ENCODE measurements at places on chromosomes 7 and 10. TPM values are rescaled to one million over a fixed set of nuclear protein-coding genes. Genes with fewer than 3 reads are reported as not detected.

ANKRD30A gene
- total RNA-seq: not detected

EVX1 gene
- total RNA-seq: not detected

PLAC9 gene
- not detected for total RNA-seq

TCERG1L gene
- total RNA-seq: not detected

TMEM236 gene
- total RNA-seq: 0.05 TPM

FEZF1 gene
- total RNA-seq: not detected

MAPK8 gene
- 45.2 TPM for total RNA-seq

OR6B1 gene
- not detected for total RNA-seq

ITPRID1 gene
- not detected for total RNA-seq
